ENCODE measurements at places on chromosomes 4 and X.

DNA sequence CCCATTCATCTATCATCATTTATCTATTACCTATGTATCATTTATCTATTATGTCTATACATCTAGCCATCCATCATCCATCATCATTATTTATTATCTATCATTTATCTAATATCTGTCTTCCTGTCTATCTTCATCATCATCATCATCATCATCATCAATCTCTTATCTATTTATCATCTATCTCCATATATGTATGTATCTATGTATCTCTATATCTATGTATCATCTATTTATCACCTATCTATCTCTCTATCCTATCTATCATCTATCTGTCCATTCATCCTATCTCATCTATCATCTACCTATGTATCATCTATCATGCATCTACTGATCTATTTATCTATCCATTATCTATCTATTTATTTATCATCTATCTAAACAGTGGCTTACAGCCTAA is 3.8 kb upstream of the GYG2 start:
- DNase-seq = no peak

GRCh38 chr4:68404153-68404552 is 43.1 kb upstream of the TMPRSS11E start:
- DNase-seq = no peak

GRCh38 chr4:184250795-184251669 is 33.4 kb upstream of the ENPP6 start:
- DNase-seq = no peak

- DNase-seq = no peak
These were observed 208.6 kb downstream of the VEGFC start for GRCh38 chr4:176584031-176584606.

- DNase-seq = no peak
These were observed 411.9 kb downstream of the TRIML1 start for GRCh38 chr4:188551156-188551555.

DNA sequence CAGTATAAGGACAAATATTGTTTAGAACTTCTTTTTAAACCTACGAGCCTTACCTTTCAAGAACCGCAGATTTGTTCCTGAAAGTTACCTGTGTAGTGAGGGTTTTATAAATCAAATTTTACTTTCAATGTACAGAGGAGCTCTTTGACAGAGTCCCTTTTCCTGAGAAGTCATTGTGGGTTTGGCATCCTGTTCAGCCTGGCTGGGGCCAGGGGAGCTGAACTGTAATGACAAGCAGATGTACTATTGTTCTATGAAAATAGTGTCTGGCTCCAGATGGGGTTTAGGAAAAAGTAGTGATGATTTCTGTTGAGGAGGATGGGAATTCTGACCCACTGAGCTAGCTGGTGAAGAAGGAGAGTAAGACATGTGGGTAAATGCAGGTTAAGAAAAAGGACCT is 196.2 kb upstream of the PGRMC2 start:
- DNase-seq = no peak

DNA sequence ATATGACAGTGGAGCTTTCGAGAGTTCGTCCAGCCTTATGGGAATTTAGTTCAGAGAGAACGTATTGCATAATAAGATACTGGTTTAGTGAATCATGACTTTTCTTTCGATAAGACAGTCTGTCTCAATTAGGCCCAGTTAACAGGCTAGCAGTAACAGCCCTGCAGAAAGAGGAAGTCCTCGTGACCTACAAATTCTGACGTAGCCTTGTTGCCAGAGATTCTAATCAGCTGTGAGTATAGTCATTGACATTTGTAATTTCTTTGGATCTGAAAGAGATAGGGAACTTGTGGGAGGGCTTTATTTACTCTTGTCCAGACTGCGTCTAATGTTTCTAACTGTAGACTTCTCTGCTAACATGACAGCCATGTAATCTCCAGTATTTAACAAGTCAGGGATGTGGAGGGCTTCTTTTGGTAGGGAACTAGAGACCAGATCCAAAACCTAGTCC is 15.8 kb downstream of the ART3 start:
- no peak for DNase-seq

- no peak for DNase-seq
These were observed 158.2 kb downstream of the C4orf33 start for GRCh38 chr4:129254126-129254525.

- no peak for DNase-seq
These were observed 25.1 kb downstream of the MSX1 start for GRCh38 chr4:4884611-4885010.

GRCh38 chrX:6227453-6227835 is 1.2 kb downstream of the NLGN4X start:
- no peak for DNase-seq

DNA sequence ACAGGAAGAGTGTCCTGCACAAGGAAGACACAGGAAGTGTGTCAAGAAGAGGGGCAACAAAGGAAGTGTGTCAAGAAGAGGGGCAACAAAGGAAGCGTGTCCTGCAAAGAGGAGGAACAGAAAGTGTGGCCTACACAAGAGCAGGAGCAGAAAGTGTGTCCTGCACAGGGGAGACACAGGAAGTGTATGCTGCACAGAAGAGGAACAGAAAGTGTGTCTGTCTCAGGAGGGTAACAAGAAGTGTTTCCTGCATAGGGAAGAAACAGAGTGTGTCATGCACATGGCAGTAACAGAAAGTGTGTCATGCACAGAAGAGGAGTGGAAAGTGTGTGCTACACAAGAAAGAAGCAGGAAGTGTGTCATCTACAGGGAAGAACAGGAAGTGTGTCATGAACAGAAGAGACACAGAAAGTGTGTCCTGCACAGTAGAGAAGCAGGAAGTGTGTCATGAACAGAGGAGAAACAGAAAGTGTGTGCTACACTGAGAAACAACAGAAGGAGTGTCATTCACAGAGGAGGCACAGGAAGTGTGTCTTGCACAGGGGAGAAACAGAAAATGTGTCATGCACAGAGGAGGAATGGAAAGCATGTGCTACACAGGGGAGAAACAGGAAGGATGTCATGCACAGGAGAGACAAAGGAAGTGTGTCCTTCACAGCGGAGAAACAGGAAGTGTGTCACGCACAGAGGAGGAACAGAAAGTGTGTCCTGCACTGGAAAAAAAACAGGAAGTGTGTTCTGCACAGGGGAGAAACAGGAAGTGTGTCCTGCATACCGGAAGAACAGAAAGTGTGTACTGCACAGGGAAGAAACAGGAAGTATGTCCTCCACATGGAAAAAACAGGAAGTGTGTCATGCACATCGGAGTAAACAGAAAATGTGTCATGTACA is 526.4 kb upstream of the PRKX start:
- DNase-seq = no peak

DNA sequence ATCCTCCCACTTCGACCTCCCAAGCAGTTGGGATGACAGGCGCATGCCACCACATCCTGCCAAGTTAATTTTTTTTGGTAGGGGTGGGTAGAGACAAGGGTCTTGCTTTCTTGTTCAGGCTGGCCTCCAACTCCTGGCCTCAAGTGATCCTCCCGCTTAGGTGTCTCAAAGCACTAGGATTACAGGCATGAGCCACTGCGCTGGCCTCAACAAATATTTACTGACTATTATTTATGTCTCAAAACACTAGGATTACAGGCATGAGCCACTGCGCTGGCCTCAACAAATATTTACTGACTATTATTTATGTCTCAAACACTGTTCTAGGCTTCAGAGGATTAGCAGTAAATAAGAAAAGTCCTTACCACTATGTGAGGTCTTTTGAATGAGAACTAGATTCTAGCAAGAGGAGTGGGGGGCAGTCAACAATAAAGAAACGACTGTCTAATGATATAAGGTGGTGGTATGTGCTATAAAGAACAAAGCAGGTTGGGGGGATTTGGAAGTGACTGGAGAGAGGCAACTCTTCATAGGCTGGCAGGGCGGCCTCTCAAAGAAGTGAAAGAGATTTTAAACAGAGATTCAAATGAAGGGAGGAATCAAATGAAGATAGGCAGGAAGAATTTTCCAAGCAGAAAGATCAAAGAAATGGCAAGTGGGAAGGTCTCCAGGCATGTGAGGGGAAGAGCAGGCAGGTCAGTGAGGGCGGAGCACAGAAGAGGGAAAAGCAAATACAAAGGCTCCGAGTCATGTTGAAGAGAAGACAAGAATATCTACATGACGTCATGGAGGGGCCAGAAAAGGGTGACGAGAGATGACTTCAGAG is 12.7 kb upstream of the ACSL1 start:
- no peak for DNase-seq

- DNase-seq = peak; percentile 19
These were observed 449 bp downstream of the CTPS2 start for GRCh38 chrX:16711893-16712547.
